ENCODE measurements at places on chromosomes 16 and 17. TPM values are rescaled to one million over a fixed set of nuclear protein-coding genes. Genes with fewer than 3 reads are reported as not detected.

DNA sequence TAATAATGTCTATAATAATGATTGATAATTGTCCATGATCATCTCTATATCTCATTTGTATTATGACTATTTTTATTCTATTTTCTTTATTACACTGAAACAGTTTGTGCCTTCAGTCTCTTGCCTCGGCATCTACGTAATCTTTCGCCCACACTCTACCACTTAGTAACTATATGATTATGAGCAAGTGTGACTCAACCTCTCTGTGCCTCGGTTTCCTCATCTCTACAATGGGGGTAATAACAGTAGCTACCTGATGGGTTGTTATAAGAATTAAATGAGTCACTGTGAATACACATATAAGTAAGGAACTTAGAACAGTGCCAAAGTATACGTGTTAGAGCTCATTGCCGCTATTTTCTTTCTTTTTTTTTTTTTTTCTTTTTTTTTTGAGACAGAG is 3.7 kb upstream of the SLC16A11 start:
- DNase-seq, result no peak

Gene ADCY9
- total RNA-seq, result 10.9 TPM

- DNase-seq, result no peak
These were observed 446.1 kb downstream of the SOX9 start for GRCh38 chr17:72566671-72567484.

DNA sequence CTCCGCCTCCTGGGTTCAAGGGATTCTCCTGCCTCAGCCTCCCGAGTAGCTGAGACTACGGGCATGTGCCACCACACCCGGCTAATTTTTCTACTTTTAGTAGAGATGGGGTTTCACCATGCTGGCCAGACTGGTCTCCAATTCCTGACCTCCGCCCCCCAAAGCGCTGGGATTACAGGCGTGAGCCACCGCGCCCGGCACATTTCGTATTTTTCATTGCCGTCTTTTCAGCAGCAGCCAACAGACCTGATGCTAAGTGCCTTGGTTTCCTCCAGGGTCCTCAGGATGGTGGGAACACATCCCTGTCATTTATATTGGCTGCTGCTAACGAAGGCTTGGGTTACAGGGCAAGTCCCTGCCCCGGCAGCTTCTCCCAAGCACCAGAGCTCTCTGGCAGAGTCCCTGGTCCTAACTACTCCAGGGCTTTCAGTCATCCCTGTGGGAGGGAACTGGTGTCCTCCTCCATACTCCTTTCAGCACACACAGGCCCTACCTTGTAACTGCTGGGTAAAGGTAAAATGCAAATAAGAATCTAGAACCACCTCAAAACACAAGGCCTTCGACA is 1.5 kb upstream of the RNF157 start:
- no peak for DNase-seq

DNA sequence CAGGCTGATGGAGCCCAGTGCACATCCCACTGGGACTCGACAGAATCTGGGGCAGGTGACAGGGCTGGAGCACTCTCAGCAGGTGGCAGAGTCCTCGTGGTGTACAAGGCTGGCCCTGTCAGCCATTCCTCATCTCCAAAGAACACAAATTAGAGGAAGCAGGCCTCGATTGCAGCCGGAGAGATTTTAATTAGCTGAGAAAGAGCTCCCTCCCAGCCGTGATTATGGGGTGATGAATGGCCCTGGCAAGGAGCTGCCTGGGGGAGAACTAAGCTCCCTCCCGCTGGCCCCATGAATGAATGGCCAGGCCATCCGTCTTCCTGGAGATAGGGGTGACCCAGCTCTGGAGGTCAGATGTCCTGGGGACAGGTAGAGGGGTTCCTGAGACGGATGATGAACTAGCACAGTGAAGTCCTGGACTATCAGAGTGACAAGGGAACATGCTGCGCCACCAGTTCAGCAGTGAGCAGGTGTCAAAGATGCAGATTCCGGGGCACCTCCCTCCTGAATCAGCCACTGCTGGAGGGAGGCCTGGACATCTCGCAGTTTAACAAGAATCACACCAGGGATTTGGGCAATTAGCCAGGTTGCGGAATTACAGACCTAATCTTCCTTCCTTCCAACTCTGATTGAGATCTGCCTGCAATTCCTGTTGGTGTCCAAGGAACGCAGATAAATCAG is 35.5 kb downstream of the PIMREG start:
- DNase-seq, result no peak

DNA sequence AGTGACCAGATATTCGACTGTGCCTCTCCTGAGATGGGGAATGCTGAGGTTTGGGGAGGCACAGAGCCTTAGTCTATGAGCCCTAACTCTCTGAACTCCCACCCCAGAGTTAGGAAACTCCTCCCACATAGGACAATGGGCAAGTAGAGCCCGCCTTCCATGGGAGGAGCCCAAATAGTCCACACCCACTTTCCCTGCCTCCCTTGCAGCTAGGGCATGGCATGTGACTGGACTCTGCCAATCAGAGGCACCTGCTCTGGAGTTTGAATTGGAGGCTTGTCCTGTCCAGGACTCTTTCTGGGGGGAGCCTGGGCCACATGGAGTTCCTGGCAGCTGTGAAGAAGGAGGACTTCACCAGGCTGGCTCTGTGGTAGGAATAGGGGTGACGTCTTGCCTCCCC is 48.4 kb downstream of the SOCS1 start:
- DNase-seq, result no peak

Gene TEX14
- total RNA-seq, result 0.04 TPM

DNA sequence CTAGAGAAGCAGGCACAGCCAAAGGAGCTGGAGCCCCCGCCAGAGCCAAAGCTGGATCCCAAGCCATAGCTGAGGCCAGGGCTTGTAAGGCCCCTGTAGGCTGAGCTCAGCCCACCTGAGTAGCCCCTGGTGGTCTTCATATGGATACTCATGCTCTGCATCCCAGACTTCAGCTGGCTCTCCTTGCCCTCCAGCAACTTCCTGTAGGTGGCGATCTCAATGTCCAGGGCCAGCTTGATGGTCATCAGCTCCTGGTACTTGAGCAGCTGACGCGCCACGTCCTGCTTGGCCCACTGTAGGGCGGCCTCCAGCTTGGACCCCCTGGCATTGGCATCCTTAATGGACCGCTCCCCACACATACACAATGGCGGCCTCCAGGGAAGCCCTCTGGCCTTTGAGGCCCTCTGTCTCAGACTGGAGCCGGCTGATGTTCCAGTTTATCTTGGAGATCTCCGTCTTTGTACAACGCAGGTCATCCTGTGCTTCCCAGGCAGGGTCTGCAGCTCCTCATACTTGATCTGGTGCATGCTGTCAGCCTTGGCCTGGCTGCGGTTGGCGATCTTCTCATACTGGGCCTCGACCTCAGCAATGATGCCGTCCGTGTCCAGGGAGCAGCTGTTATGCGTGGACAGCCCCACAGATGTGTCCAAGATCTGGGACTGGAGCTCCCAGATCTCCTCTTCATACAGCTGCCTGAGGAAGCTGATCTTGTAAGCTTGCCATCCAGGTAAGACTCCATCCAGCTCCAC is 28.9 kb downstream of the IKZF3 start:
- no peak for DNase-seq

- no peak for DNase-seq
These were observed 26.8 kb downstream of the NLRP1 start for GRCh38 chr17:5557485-5557884.

Gene OR1F1
- total RNA-seq, result 0.44 TPM

DNA sequence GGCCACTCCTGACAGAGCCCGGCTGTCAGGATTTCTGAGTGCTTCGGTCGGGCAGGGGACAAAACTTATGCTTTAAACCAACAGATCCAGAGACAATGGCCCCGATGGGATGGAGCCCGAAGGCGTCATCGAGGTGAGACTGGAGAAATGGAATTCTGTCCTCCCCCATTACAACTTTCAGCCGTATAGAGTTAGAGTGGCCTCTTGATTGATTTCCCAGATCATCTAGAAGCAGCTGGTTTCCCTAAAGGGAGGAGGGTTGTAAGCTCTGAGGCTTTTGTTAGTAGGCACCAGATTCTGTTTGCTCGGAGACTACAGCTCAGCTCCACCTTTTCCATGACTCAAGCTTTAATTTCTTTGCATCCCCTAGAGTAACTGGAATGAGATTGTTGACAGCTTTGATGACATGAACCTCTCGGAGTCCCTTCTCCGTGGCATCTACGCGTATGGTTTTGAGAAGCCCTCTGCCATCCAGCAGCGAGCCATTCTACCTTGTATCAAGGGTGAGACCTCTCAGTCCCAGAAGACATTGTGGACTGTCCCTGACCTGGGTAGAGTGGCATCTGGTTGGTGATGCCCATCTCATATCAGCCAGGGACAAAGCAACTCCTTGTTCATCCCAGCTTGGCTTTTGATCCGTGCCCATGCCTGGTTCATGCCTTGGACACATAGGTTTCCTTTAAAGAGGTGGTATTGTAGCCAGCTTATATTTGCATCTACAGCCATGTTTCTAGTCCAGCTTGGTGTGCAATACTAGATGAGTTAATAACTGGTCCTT is 5.1 kb upstream of the CD68 start:
- DNase-seq, result no peak

Gene CTF1
- total RNA-seq, result 0.95 TPM

GRCh38 chr16:4505356-4506147 is 29.4 kb downstream of the HMOX2 start:
- DNase-seq, result no peak

GRCh38 chr17:19018600-19018950 is 14.0 kb upstream of the FAM83G start:
- no peak for DNase-seq

GRCh38 chr16:26005336-26005735 is 313.6 kb downstream of the HS3ST4 start:
- DNase-seq, result no peak

Gene MYH13
- total RNA-seq, result not detected

- DNase-seq, result no peak
These were observed 140.3 kb downstream of the CCT6B start for GRCh38 chr17:34820922-34821321.

Gene SUZ12
- total RNA-seq, result 34.7 TPM

DNA sequence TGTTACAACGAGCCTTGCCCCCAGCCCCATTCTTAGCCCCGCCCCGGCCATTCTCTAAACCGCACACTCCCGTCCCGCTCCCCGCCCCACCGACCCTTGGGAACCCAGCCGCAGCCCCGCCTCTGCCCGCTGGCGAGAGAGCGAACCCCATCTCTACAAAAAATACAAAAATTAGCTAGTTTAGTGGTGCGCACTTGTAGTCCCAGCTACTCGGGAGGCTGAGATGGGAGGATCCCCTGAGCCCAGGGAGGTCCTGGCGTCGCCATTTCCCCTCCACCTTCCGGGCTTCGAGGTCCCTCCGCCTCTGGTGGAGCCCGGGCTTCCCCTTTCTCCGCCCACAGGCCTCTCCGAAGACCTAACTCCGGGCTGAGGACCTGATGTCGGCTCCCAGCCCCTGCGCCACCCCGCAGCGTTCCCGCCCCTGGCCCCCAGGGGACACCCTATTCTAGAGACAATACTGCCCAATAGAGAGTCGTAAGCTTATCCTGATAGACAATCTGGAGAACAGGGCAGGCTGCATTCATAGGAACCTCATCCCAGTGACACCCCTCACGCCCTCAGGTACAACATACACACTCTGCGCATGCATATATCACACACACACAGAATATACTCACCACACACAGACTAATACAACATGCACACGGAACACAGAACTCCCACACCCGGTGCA is 480 bp upstream of the PROCA1 start:
- DNase-seq, result no peak

DNA sequence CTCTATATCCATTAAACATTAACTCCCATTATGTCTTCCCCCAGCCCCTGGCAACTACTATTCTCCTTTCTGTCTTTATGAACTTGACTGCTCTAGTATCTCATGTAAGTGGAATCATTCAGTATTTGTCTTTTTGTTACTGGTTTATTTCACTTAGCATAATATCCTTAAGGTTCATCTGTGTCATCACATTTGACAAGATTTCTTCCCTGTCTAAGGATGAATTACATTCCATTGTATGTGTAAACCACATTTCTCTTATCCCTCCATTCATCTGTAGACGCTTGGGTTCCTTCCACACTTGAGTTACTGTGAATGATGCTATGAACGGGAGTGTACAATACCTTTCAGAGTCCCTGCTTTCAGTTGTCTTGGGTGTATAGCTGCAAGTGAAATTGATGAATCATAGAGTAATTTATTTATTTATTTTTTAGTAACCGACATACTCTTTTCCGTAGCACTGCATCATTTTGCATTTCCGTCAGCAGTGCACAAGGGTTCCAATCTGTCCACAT is 399.7 kb upstream of the RBFOX1 start:
- DNase-seq, result no peak
